Activated CD4-positive, alpha-beta T cell treated with anti-CD3 and anti-CD28 coated beads for 36 hours (primary cell): ENCODE measurements at places on chromosomes 4 and X.

DNA sequence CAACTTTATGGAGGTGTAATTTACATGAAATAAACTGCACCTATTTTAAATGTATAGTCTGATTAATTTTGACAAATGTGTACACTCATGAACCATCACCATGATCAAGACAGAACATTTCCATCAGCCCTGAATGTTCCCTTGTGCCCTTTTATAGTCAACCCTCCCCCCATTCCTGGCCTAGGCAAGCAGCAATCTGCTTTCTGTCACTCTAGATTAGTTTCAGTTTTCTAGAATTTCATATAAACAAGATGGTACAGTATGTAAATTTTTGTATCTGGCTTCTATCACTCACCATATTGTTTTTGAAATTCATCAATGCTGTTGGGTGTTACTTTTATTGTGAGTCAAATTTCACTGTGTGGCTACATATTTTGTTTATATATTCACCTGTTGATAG, 234.2 kb upstream of the RPS6KA3 start:
- no peak for DNase-seq

DNA sequence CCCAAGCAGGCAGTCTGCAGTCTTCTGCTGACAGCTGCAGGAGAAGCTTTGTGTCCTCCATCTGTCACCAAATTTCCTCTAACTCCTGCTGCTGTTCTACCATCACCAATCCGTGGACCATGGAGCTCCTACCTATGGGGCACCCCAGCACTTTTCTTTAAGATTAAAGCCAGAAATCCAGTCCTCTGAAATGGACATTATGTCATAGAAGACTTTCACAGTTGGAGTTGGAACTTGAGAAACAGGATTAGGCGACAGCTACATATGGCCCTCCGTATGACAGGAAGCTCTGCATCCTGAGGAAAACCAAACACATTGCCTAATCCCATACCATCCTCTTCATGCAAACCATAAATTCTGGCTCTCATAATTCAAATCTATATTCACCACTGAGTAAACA, 470.6 kb upstream of the GALNTL6 start:
- DNase-seq: no peak

DNA sequence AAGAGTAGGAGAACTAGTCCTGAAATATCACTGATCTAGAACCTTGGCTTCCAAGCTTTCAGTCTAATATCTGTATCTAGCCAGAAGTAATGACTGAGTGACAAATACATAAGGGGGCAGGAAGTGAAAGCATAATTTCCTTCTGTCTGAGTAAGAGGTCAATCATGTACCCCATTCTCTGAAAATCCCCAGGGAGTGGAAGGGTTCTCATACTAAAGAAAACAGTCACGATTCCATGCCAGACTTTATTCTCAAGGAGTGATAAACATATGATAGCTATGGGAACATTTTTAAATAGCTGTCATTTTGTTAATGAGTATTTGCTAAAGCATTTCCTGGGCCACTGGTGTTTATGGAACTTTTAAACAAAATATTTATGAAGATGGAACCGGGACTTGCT, 308.5 kb downstream of the ARHGAP24 start:
- DNase-seq: no peak

- DNase-seq: no peak
Observed at GRCh38 chrX:27619975-27620374, 29.8 kb downstream of the DCAF8L2 start.

DNA sequence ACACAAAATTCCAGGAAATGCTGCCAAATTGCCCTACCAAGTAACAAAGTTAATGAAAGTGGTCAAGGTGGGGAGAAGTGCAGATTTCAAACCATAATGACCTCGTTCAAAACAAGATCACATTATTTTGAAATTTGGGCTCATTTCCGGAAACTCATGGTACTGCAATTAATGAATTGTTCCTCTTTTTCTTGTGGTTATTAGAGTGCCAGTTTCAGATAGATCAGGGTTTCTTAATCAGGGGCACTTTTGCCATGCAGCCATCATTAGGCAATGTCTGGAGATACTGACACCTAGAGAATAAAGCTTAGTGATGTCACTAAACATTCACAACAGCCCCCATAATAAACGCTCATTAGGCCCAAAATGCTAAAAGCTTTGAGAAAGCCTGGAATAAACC, 381.5 kb upstream of the GALNT7 start:
- DNase-seq: no peak

GRCh38 chr4:76256032-76256431, 4.5 kb downstream of the FAM47E start:
- DNase-seq: no peak

DNA sequence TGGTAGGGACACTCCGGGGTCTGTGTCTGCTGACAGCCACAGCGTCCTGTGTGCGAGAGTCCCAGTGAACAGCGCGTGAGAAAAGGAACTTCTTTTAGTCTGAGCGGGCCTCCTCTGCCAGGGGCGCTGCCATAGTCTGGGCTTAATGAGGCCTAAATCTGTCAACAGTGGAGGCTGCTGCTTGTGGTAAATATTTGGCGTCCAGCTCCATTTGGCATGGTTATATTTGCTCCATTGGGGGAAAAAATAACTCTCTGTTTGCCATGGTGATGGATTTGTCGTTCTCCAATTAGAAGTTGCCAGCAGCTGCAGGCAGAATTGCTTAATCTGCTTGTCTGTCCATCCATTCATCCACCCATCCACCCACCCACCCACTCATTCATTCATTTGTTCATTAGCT, 71.4 kb upstream of the PSAPL1 start:
- DNase-seq: no peak

GRCh38 chrX:2383735-2384134, 117.0 kb downstream of the DHRSX start:
- DNase-seq: no peak

GRCh38 chr4:109032671-109033070, 269.8 kb downstream of the COL25A1 start:
- DNase-seq: no peak

DNA sequence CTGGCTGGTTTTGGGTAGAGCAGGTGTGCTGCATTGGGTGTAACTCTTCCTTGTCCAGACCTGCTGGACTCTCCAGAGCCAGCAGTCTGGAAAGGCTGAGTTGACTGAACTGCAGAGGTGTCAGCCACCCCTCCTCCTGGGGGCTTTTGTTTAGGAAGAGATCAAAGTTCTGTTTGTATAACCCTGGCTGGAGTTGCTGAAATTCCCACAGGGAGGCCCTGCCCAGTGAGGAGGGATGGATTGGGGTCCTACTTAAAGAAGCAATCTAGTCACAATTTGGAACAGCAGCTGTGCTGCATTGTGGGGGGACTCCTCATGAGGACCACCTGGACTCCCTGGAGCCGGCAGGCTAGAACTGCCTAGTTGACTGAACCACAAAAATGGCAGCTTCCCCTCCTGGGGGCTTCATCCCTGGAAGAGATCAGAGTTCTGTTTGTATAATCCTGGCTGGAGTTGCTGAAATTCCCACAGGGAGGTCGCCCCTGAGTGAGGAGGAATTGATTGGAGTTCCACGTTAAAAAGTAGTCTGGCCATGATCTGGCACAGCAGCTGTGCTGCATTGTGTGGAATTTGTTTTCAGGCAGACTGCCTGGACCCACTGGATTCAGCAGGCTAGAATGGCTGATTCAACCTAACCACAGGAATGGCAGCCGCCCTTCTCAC, 264.9 kb upstream of the ZC4H2 start:
- DNase-seq: no peak

DNA sequence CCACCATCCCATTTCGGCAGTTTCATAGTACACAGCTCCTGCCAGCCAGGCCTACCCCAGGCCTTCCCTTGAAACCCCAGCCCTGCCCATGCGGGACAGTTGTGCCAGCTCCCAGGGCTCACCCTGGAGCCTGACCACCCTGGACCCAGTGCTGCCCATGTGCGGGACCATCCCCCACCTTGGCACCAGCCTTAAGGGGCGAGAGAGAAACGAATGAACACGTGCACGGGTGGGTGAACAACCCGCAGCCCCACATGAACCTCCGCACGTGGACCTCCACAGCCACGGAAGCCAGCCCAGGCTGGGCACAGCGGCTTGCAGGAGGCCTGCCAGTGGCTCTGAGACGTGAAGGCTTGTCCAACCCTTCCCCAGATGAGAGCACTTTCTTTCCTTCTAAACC, 76.0 kb upstream of the MXD4 start:
- no peak for DNase-seq

DNA sequence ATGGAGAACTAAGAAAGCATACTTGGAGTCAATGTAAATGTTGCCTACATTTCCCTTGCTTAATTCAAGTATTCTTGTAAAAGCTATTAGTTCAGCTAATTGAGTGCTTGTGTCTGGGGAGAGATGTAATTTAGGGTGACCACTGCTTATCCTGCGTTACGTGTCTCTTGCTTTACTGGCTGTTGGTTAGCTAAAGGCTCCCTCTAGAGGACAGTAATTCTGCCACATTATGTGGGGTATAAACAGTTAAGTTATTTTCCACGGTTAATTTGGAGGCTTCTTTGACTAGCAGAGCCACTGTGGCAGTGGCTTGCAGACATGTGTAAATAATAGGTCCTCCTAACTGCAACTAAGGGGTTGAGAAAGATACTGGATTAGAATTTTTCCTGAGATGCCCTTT, 25.3 kb upstream of the NAF1 start:
- DNase-seq: no peak

DNA sequence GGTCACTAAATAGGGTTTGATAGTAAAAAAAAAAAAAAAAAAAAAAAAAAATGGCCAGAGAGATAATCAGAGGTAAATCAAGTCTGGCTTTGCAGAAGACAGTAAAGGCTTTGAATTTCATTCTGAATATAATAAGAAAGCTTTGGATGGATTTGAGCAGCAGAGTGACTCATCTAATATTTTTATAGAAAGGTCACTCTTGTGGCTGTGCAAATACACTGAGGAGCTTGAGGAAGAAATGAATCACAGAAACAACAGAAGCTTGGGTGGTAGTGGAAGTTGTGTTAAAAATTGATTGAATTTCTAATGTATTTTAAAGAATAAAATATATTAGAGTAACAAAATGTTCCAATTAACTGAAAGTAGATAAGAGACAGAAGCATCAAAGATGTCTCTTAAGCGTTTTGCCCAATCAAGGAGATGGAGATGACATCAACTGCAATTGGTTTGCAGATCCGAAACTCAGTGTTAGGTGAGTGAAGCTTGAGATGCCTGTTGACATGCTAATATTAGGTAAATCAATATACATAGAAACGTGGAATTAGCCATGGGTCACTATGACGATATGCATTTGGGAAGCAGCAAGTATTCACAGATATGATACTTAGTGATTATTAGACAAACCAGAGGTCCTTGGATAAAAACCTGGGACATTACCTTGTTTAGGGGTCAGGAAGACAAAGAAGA, 280.5 kb downstream of the GPM6A start:
- DNase-seq: no peak

DNA sequence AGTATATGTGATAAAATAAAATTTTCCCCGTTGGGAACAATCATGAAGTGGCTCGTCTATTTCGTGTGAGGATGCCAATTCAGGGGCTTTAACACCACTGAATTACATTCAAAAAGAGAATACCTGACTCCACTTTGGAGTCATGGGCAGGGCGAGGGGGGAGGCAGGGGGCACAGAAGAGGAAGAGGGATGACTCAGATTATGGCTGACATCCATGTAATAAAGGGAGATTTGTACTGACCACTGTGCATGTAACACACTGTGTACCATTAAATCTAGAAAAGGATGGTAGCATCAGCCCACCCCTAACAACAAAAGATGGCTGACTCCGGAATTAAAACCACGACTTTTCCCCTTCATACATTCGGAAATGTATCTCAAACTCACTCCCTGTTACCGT, 1.3 kb downstream of the SLC9A7 start:
- peak; percentile 8 for DNase-seq

DNA sequence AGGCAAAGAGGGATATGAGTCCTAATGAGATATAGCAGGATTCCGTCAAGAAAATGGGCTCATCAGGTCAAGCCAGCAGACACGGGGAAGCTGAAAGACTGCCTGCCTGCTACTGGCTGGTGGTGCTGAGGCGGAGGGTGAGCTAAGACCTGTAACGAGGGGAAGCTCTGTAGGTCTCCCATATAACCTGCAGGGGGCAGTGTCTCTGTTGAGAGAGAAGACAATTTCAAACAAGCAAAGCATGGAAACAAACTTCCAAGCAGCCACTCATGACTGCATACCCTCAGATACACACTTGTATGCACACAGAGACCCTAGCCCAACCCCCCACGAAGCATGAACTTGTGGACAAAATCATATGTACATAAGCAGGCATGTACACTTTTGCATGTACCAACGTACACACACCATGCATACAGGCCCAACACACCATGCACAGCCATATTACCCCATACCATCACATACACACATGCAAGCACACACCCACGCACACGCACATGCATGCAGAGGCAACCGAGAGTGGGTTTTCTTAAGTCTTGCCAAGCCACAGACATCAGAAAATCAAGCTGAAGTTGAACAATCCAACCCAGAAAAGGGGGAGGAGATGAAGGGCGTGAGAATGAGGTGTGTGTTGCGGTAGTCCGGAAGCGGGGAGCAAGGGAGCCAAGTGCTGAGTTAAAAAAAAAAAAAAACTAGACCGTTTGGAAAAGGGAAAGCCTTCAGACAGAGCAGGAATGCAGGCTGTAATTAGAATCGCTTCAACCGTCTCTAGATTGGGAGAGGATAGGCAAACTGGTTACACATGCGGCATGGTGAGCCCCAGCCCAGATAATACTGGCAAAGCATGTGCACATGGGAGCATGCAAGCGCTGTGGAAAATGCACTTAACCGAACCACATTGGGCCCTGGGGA, 71.0 kb downstream of the PJA1 start:
- peak; percentile 49 for DNase-seq

DNA sequence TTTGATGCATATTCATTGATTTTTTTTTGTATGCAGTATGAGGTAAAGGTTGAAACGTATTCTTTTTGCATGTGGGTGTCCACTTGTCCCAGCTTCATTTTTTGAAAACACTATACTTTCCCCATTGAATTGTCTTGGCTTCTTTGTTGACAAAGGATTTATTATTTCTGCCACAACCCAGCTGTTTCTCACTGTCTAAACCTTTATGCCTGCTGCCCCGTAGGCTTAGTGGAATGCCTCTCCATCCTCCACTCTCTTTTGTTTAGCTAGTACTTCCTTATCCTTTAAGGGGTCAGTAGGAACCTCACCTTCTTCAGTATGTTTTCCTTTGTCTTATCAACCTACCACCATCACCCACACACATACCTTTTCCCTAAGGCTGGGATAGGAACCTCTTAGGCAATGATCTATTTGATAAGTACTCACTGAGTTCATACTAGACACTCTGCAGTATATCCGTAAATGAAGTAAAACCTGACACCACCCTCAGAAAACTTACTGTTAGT, 8.5 kb downstream of the FMR1 start:
- no peak for DNase-seq
